Bronchial smooth muscle cell (primary cell): ENCODE measurements at places on chromosomes 6 and 20. TPM values are rescaled to one million over a fixed set of nuclear protein-coding genes. Genes with fewer than 3 reads are reported as not detected.

LTB gene
- total RNA-seq: not detected in 2 replicates

IL20RA gene
- total RNA-seq: 0.17 and 0.32 TPM in 2 replicates

SF3B5 gene
- 105 and 142 TPM in 2 replicates for total RNA-seq

CST5 gene
- not detected in 2 replicates for total RNA-seq

KCNQ2 gene
- not detected in 2 replicates for total RNA-seq

PRRT1 gene
- 0.09 and 0.32 TPM in 2 replicates for total RNA-seq

ITPR3 gene
- 26.3 and 27.8 TPM in 2 replicates for total RNA-seq
